Type B pancreatic cell (in vitro differentiated cells): ENCODE measurements at places on chromosomes 16 and 17. TPM values are rescaled to one million over a fixed set of nuclear protein-coding genes. Genes with fewer than 3 reads are reported as not detected.

The MT1M gene
- not detected in 2 replicates for total RNA-seq

The KRT17 gene
- total RNA-seq: 512 and 3,327 TPM in 2 replicates

The FDXR gene
- 28.1 and 44.4 TPM in 2 replicates for total RNA-seq

The PRDM7 gene
- total RNA-seq: not detected in 2 replicates

The CSH2 gene
- total RNA-seq: not detected in 2 replicates
